ENCODE measurements at places on chromosomes 5 and 9. TPM values are rescaled to one million over a fixed set of nuclear protein-coding genes. Genes with fewer than 3 reads are reported as not detected.
A peak's percentile ranks its signal among the peaks of the same experiment; 100 is the strongest.

The FBN2 gene
- 1.0 TPM for total RNA-seq

The SV2C gene
- total RNA-seq: not detected

DNA sequence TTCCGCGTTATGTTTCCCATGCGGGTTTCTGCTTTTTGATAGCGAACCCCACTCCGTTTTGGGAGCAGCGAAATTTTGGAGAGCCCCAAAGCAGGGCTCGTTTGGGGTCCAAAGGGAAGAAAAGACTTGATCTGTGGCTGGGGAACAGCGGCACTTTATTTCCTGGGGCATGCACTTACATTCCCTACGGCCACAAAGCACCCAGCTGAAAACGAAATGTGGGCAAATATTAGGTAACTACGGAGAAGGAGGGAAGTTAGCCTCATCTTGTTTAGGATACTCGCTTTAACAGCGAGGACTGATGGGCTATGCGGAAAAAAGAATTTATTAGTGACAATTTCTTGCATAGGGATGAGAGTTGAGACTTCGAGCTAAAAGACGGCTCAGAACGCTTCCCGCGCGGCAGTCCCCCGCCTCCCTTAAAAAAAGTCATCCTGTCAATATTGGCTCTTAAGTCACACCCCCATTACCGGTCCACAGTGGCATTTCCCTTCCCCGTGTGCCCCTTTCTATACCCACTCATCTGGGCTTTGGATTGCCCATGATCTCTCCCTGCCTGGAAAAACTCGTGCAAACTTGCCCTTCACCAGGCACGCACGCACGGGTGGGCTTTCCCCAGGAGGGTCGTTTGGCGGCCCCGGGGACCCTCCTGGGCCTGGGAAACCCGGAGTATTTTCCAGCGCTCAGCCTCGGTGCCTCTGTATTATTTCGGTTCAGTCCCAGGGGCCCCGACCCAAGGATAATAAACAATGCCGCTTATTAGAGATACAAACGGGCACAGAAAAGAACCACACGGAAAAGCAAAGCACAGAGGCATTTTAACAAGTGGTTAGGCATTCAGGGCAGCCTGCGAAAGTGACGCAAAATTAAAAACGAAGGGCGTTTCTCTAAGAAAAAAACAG, 35.8 kb upstream of the NFIB start:
- no peaks in the 10 kb centered on the region for H3K36me3 ChIP-seq
- peak overlapping the region; percentile 65 for H3K4me3 ChIP-seq
- peak overlapping the region; percentile 76 for H3K27ac ChIP-seq
- no peak for DNase-seq

DNA sequence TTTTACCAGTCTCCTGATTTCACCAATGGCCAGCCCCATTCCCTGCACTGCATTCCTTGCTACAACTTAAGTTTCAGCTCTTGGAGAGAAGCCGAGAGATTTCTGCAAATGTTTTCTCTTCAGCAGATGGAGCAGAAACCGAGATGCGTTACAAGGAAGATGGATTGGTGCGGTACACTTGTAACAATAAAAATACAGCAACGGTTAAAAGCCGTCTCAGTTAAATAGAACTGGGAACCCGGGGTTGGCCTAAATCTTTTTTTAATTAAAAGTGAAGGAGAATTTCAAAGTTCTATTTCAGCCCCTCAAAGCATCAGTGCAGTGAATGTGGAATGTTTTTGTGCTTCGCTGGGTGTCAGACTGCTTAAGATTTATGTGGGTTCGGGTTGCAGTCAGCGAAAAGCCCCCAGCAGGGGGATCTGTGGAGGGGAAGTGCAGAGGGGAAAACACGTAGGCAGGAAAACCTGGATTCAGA, 19.8 kb downstream of the BRINP1 start:
- no peaks in the 10 kb centered on the region for H3K27me3 ChIP-seq
- H3K4me1 ChIP-seq: no peaks in the 10 kb centered on the region
- no peak overlapping the region for H3K27ac ChIP-seq
- no peak for DNase-seq
- H3K4me3 ChIP-seq: no peak overlapping the region

- DNase-seq: no peak
- H3K36me3 ChIP-seq: no peaks in the 10 kb centered on the region
- no peak overlapping the region for H3K4me3 ChIP-seq
Measured at GRCh38 chr5:80885396-80886000, 74.7 kb upstream of the RASGRF2 start.

- no peaks in the 10 kb centered on the region for H3K27me3 ChIP-seq
- H3K4me3 ChIP-seq: no peak overlapping the region
- no peak for DNase-seq
- H3K4me1 ChIP-seq: peaks cover 49% of the 10 kb centered on the region
- H3K27ac ChIP-seq: no peak overlapping the region
- H3K36me3 ChIP-seq: no peaks in the 10 kb centered on the region
Measured at GRCh38 chr9:134440636-134441226, 114.5 kb downstream of the RXRA start.

Measured in thyroid gland (tissue), 4 donors.